ENCODE measurements at places on chromosomes 1 and 21.

GRCh38 chr1:22817462-22817861 lies 106.8 kb downstream of the EPHB2 start:
- no peak for DNase-seq
- peaks cover 6% of the 10 kb centered on the region for H3K27me3 ChIP-seq
- no peak overlapping the region for H3K27ac ChIP-seq
- H3K4me1 ChIP-seq = no peaks in the 10 kb centered on the region

- H3K27me3 ChIP-seq = peaks cover 4% of the 10 kb centered on the region
- H3K4me3 ChIP-seq = no peak overlapping the region
- peaks cover 3% of the 10 kb centered on the region for H3K4me1 ChIP-seq
- no peaks in the 10 kb centered on the region for H3K36me3 ChIP-seq
- no peak overlapping the region for H3K27ac ChIP-seq
These were observed 34.6 kb upstream of the CD55 start for GRCh38 chr1:207286786-207287468.

- H3K4me1 ChIP-seq = no peaks in the 10 kb centered on the region
- no peak for DNase-seq
- no peak overlapping the region for H3K27ac ChIP-seq
- H3K4me3 ChIP-seq = no peak overlapping the region
- no peaks in the 10 kb centered on the region for H3K27me3 ChIP-seq
These were observed 300.9 kb downstream of the BRINP3 start for GRCh38 chr1:190176776-190177175.

- peak overlapping the region; percentile 93 for H3K4me3 ChIP-seq
- peaks cover 25% of the 10 kb centered on the region for H3K27me3 ChIP-seq
- peaks cover 56% of the 10 kb centered on the region for H3K4me1 ChIP-seq
- H3K27ac ChIP-seq = peak overlapping the region; percentile 99
- DNase-seq = peak; percentile 81
- peaks cover 10% of the 10 kb centered on the region for H3K36me3 ChIP-seq
These were observed 1.1 kb downstream of the TAGLN2 start for GRCh38 chr1:159924025-159924790.

DNA sequence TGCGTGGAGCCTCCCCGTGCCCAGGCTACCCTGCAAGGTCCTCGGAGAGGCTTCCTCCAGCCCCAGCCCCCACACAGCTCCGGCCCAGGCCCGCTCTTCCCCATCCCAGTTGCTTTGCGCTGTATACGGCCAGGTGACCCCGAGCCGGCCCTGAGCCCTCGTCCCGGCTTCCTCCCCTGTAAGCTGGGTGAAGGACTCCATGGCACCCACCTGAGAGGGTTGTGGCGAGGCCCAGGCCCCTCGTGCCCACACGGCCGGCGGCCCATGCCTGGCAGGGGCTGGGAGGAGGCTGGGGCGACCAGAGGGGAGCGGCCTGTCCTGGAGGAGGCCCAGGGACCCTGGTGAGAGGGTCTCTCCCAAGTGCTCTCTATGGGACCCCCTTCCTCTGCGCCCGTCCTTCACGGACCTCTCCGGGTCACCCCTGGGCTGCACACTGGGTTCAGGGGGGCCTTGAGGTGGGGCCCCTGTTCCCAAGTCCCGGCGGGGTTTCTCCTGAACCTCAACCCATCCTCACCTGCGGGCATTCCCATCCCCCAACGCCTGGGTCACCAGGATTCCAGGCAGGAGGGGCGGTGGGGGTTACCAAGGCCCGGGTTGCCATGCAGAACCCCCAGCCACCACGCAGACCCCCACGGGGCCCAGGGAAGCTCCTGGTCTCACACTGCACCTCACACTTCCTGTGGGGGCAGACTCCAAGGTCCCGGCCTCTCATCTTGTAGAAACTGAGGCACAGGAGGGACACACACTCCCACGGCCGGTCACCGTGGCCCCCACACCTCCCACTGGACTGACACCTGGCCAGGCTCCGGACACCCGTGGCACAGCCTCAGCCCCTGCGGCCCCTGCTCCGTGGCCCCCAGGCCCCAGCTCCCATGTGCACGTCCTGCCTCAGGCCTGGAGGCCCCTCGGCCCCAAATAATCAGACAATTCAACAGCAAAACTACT lies 25.2 kb downstream of the COL6A1 start:
- DNase-seq = no peak
- no peak overlapping the region for H3K27ac ChIP-seq
- H3K4me1 ChIP-seq = no peaks in the 10 kb centered on the region
- H3K27me3 ChIP-seq = no peaks in the 10 kb centered on the region

- no peak overlapping the region for H3K27ac ChIP-seq
- no peak for DNase-seq
- H3K4me3 ChIP-seq = no peak overlapping the region
- peaks cover 1% of the 10 kb centered on the region for H3K27me3 ChIP-seq
- no peaks in the 10 kb centered on the region for H3K4me1 ChIP-seq
- no peaks in the 10 kb centered on the region for H3K36me3 ChIP-seq
These were observed 47.5 kb downstream of the HSF2BP start for GRCh38 chr21:43611598-43612369.

DNA sequence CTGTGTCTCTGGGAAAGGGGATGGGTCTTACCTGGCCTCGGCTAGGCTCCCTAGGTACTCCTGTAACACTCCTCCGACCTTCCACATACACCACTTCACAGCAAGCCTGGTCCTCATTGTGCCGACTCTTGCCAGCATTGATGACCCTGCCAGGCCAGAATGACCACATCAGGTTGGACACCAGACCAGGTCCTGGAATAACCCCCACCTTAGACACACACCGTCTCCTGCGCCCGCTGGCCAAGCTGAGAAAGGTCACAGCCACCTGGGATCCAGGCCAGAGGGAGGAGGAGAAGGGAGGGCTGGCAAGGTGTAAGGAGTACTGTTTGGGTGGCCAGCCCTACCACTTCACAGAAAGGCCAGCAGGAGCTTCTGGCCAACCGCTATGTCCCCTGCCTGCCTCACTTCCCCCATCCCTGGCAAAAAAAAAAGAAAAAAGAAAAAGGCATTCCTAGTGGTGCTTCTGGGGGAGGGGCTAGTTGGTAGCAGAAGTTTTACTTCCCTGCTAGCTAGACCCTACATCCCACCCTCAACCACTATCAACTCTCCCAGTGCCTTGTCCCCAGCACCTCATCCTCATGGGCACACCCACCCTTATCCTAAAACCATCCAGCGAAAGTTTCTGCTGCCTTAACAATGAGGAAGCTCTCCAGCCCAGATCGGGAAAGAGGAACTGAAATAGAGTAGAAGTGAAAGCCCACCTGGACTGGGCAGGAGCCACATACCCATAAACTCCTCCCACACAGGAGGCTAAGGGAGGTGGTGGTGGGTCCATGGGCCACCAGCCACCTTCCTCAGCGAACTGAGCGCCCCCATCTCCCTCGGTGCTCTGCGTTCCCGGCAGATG lies 1.4 kb downstream of the PPM1J start:
- peak overlapping the region; percentile 68 for H3K4me3 ChIP-seq
- no peak overlapping the region for H3K27ac ChIP-seq
- H3K27me3 ChIP-seq = no peaks in the 10 kb centered on the region
- DNase-seq = no peak

DNA sequence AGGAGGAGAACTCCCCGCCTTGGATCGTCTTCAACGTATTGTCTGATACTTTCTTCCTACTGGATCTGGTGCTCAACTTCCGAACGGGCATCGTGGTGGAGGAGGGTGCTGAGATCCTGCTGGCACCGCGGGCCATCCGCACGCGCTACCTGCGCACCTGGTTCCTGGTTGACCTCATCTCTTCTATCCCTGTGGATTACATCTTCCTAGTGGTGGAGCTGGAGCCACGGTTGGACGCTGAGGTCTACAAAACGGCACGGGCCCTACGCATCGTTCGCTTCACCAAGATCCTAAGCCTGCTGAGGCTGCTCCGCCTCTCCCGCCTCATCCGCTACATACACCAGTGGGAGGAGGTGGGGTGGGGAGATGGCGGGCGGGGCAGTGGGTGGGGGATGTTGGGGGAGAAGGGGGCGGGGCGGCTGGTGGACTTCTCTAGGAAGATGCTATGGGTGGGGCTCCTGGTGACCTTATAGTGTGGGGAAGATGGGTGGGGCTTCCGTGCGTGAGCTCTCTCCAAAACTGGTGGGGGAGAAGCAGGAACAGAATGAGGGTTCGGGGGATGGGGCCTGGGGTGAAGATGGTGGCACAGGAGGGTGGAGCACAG lies 5.3 kb downstream of the HCN3 start:
- H3K27ac ChIP-seq = no peak overlapping the region
- H3K4me1 ChIP-seq = peaks cover 8% of the 10 kb centered on the region
- no peak for DNase-seq
- no peak overlapping the region for H3K4me3 ChIP-seq
- H3K36me3 ChIP-seq = no peaks in the 10 kb centered on the region

DNA sequence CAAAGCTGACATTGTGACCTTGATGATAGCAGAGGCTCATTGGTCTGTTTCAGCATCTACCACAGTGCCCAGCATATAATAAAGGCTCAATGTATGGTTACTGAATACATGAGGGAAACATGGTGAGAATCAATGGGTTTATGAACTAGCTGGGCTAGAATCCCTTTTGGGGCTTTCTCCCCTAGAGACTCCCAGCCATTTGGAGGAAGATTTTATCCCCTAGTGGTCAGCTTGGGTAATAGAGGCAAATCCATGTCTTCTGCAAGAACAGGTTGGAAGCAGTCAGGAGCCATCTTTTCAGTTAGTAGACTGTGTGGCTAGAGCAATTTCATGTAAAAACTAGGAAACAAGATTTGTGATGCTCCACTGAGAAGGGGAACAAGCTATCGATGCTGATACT lies 15.8 kb upstream of the REG4 start:
- no peaks in the 10 kb centered on the region for H3K4me1 ChIP-seq
- H3K27ac ChIP-seq = no peak overlapping the region
- H3K4me3 ChIP-seq = no peak overlapping the region

- no peak overlapping the region for H3K27ac ChIP-seq
- H3K4me3 ChIP-seq = no peak overlapping the region
- no peaks in the 10 kb centered on the region for H3K36me3 ChIP-seq
- H3K4me1 ChIP-seq = no peaks in the 10 kb centered on the region
- no peak for DNase-seq
- peaks cover 2% of the 10 kb centered on the region for H3K27me3 ChIP-seq
These were observed 184.2 kb downstream of the MATN1 start for GRCh38 chr1:30538993-30539867.

- no peak overlapping the region for H3K27ac ChIP-seq
- H3K27me3 ChIP-seq = peaks cover 30% of the 10 kb centered on the region
- peaks cover 3% of the 10 kb centered on the region for H3K36me3 ChIP-seq
- peaks cover 14% of the 10 kb centered on the region for H3K4me1 ChIP-seq
- peak overlapping the region; percentile 50 for H3K4me3 ChIP-seq
These were observed 869 bp downstream of the NAV1 start for GRCh38 chr1:201539561-201540431.

DNA sequence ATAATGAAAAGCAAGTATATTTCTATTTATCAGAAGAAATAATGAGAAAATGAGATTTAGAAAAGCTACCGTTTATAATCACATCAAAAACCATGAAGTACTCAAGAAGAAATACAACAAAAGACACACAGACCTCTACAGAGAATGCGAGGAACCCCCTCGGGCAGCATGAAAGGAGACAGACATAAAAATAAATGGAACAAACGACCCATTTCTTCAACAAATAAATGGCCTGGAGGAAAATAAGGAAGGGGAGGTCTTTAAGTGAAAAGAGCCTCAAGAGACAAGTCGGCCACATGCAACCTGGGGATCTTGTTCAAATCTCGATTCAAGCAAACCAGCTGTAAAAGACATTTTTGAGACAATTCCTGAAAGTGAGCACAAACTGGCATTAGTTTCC lies 6.0 kb downstream of the CFAP74 start:
- peaks cover 18% of the 10 kb centered on the region for H3K27me3 ChIP-seq
- H3K4me1 ChIP-seq = no peaks in the 10 kb centered on the region

GRCh38 chr1:22704440-22705067 lies 6.1 kb upstream of the EPHB2 start:
- H3K4me1 ChIP-seq = no peaks in the 10 kb centered on the region
- peaks cover 6% of the 10 kb centered on the region for H3K27me3 ChIP-seq
- H3K27ac ChIP-seq = no peak overlapping the region
- DNase-seq = peak; percentile 59

DNA sequence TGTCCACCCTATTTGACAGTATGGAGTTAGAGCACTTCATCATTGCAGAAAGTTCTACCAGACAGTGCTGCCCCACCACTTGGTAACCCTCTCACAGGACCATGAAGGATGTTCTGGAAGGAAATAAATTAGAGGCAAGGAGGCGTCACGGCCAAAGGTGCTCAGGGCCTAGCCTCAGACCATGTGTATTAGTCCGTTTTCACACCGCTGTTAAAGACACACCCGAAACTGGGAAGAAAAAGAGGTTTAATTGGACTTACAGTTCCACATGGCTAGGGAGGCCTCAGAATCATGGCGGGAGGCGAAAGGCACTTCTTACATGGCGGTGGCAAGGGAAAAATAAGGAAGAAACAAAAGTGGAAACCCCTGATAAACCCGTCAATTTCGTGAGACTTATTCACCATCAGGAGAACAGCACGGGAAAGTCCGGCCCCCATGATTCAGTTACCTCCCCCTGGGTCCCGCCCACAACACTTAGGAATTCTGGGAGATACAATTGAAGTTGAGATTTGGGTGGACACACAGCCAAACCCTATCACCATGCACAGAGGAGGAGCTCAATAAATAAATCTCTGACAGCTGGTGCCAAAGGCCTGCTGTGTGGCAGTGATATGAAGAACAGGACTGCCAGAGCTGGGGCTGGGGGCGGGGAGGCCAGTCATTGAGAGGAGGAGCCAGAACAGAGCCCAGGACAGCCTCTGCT lies 75.8 kb downstream of the FHAD1 start:
- H3K4me3 ChIP-seq = no peak overlapping the region
- H3K27me3 ChIP-seq = peaks cover 7% of the 10 kb centered on the region
- no peak overlapping the region for H3K27ac ChIP-seq
- H3K4me1 ChIP-seq = peaks cover 22% of the 10 kb centered on the region

DNA sequence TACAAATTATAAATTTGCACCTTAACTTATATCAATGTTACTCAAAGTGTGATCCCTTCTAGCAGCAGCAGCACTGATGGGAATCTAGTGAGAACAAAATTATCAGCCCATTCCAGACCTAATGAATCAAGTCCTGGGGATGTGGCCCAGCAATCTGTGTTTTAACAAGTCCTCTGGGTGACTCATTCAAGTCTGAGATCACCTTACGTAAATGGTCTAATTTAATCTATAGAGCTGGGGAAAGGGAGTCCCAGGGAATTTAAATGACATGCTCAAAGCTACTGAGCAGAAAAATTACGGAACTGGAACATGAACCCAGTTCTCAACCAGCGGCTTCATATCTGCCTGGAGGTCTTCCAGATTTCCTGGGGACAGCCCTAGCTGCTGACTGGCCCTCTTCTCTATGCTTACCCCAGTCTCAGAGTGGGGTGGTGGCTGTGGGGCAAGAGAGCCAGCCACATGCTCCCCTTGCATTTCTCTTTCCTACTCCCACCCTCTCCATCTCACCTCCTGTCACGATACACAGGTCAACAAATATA lies 220.0 kb downstream of the TM2D1 start:
- H3K27me3 ChIP-seq = no peaks in the 10 kb centered on the region
- DNase-seq = no peak
- H3K27ac ChIP-seq = no peak overlapping the region

GRCh38 chr1:218760601-218761570 lies 412.8 kb upstream of the LYPLAL1 start:
- DNase-seq = no peak
- H3K4me3 ChIP-seq = no peak overlapping the region
- H3K4me1 ChIP-seq = no peaks in the 10 kb centered on the region
